ENCODE measurements at places on chromosomes 5 and 9.

DNA sequence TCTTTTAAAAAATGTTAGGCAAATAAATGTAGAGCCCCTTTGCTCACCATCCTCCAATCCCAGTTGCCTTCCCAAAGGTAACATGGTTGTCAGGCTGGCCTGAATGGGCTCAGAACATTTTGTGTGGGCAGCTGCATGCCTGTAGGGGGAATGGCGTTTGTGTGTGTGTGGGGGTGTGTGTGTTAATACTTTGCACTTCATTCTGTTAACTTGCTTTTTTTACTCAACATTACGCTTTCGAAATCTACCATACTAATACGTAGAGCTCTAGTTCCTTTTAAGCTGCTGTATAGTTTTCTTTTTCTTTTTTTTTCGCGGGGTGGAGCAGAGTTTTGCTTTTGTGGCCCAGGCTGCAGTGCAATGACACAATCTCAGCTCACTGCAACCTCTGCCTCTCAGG, 14.0 kb downstream of the MYOZ3 start:
- DNase-seq, result no peak

- no peak for DNase-seq
Observed at GRCh38 chr5:60399507-60399906, 300.5 kb downstream of the DEPDC1B start.

DNA sequence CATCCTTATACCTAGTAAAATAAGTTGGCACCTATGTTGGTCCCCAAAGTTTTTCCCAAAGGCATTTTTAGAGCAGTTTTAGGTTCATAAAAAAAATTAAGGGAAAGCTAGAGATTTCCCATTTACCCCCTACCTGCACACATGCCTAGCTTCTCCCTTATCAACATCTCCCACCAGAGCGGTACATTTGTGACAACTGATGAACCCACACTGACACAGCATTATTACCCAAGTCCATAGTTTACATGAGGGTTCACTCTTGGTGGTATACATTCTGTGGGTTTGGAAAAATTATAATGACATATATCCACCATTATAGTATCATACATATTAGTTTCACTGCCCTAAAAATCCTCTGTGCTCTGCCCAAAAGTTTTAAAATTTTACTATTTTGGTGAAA, 12.0 kb downstream of the RAD1 start:
- DNase-seq, result no peak

DNA sequence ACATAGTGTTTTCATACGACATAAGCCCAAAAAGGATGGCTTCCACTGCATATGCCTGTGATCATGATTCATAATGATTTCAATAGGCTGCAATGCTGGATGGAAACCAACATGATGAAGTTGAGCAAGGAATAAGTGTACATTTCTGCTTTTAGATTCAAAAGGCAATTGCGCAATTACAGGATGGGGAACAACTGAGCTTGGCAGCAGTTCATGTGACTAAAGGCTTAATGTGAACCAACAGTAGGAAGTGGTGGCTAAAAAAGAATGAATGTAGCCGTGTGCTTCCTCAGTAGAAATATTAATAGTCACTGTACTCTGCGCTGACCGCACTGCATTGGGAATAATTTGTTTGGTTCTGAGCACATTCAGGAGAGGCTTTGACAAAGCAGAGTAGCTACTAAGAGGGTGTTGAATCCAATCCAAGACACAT, 51.2 kb downstream of the SLC1A3 start:
- DNase-seq, result peak; percentile 82

DNA sequence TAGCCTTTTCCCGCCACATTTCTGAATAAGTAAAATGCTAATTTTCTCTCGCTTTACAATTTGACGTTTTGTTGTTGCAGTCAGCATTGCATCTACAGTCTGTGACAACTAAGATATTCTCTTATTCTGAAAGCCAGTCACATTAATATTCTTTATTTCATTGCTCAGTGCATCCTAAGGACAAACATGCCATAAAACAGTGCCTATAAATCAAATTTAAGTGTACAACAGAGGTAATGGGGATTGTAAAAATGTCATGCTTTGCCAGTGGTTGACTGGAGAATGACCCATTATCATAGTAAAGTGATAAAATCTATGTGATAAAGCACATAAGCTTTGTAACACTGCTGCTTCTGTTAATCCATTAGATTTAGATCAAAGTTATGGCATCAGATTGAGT, 1850.0 kb upstream of the ACO1 start:
- no peak for DNase-seq

DNA sequence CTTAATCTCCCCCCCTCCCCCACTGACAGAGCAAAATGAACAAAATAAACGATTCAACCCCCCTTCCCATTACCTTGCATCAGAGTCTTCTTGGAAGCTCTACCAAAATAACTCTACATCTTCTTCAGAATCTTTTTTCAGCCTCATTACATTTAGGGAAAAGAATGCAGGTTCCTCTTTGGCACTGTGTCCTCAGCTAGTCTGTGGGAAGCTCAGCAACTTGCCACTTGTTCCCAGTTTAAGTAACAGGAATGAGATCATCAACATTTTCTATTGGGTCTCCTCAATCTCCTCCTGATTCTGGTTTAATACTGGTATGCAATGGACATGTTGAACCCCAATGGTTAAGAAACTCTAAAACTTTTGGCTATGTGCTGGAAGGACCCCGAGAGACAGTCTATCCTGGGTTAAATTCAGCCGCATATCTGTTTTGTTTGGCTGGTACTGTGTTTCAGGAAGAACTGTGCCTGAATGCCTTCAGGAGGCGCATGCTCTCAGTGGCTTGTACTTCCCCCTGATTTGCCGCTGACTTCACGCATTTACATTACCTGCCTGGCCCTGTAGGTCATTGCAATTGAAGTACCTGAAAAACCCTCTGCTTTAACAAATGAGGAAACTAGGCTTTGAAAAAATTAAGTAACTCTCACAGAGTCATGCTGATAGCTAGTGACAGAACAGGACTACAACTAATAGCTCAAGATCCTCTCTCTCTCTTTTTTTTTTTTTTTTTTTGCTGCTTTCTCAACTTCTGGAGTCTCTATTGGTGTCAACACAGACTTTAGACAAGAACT, 78.1 kb upstream of the HMHB1 start:
- no peak for DNase-seq

- no peak for DNase-seq
Observed at GRCh38 chr5:19099195-19099594, 888.8 kb downstream of the CDH18 start.

DNA sequence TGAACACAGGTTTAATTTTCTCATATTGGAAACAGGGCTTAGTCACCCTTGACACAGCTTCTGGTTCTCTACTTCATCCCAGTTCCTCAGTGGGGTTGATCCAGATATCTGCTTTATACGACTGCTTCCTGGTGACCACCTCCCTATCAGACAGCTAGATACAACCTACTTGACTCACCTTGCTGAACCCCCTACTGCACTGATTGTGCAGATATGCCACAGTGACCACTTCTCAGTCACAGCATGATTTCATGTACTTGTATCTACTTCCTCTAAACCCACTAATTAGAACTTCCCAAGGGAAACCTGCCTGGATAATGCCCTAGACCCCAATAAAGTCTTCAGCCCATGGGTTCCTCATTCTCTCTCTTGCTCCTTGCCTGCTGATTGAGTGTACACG, 18.4 kb upstream of the RFK start:
- no peak for DNase-seq

DNA sequence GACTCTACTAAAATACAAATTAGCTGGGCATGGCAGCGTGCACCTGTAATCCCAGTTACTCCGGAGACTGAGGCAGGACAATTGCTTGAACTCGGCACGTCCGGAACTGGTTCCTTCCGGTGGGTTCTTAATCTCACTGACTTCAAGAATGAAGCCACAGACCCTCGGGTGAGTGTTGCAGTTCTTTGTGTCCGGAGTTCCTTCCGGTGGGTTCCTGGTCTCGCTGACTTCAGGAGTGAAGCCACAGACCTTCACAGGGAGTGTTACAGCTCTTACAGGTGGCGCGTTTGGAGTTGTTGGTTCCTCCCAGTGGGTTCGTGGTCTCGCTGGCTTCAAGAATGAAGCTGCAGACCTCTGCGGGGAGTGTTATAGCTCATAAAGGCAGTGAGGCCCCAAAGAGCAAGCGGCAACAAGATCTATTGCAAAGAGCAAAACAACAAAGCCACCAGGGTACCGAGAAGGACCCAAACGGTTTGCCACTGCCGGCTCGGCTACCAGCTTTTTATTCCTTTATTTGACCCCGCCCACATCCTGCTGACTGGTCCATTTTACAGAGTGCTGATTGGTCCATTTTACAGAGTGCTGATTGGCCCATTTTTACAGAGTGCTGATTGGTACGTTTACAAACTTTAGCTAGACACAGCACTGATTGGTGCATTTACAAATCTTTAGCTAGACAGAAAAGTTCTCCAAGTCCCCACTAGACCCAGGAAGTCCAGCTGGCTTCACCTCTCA, 28.6 kb upstream of the SLC6A19 start:
- no peak for DNase-seq

DNA sequence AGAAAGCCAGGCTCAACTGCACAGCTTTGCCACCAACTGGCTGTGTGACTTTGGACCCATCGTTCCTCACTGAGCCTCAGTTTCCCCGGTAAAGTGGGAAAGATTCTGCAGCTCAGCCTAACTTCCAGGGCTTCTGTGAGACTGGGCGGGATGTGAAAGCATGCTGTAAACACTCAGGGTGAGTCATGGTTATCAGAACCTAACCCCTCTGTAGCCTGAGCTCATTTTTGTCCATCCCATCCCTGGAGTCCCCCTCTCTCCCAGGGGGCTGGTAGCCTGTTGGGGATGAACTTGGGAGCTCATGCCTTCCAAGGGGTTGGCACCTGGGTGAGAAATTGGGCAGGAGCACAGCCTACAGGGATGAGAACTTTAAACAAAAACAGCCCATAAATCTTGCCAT, 2.3 kb downstream of the CCDC69 start:
- DNase-seq, result no peak

GRCh38 chr5:32625547-32625946, 40.2 kb downstream of the SUB1 start:
- no peak for DNase-seq
